ACHN (cell line): ENCODE measurements at places on chromosomes 6 and 20.

GRCh38 chr20:9514072-9514460 is 324 bp upstream of the LAMP5 start:
- DNase-seq: no peak

DNA sequence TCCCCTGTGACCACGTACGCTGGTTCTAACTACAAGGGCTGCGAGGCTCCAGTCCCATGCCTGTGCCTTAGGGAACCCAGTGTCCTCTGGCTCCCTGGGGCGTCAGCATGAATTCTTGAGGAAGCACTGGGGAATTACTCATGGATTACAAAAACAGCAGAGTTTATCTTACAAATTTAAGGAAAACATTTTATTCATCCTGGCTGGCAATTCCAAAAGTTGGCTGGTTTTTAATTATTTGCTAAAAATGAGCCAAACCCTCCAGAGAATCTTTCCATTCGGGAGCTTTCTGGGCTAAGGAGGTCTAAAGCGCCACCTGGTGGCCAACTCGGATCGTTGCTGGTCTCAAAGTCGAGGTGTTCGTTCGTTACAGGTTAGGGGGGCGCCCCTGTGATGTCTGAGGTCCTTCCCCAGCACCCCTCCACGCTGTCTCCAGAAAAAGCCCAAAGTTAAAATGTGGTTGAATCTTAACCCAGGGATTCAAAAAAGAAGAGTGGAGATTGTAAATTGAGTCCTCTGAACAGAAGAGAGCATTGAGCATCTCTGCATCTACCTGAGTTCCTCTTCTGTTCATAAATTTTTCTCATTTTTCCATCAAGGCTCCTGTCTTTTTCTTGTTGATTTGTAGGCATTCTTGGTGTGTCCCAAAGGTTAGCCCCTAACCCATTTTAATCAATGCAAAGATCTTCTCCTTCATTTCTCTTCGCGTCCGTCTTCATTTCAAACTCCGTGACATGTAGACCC is 99.4 kb downstream of the BFSP1 start:
- peak; percentile 33 for DNase-seq

GRCh38 chr20:44941120-44941691 is 19.0 kb downstream of the TOMM34 start:
- no peak for DNase-seq

GRCh38 chr20:51425347-51426106 is 117.0 kb downstream of the NFATC2 start:
- no peak for DNase-seq

DNA sequence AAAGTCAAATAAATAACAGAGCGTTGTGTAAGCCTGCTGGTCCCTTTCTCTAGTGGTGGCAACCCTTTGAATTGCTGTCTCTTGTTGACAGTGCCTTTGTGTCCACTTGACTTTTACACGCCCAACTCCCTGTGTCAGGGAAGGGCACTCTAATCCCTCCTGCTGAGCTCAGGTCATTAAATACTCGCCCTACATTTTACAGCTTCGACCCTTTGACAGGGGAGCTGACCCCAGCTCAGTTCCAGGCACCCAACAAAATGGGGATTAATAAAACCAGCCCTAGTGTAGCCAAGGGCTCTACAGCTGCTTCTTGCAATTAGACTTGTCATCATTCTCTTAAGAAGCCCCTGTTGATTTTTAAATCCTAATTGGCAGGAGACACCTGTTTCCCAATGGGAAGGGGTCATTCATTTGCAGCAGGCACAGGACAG is 308.2 kb downstream of the EYA4 start:
- DNase-seq: no peak

DNA sequence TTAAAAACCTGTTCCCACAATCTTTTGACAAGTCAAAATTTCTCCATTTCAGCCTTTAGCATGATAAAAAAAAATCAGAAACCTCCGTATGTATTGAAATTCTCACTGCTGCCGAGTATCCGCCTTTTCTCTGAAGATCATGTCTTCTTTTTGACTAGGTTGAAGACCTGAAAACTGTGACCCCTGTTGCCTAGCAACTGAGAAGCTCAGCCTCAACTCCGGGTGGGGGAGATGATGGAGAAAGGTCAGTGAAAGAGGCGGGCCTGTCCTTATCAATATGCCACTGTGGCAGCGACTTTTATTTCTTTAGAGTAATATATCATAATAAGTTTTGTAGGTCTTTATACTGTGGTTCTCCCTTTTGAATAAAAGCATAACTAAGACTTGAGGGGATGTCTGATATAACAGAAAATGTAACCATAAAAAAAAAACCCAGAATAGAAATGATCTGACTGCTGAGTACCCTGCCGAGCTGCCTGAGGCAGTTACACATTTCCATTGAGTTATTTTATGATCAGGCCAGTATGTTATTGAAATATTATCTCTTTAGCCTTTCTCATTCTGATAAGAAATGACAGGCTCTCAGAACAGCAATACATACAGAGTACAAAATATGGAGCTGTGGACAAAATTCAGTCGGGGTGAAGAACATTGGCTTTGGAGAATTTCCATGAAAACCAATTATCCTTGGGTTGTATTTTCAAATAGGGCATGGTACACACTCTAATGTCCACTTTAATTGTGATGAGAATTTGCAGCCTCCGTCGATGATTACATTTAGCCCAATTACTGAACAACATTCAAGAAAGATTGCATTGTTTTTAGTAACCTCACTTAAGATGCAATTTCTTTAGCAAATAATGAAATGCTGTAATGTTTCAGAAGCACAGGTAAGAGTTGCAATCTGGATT is 136.7 kb upstream of the EEF1E1 start:
- DNase-seq: no peak

DNA sequence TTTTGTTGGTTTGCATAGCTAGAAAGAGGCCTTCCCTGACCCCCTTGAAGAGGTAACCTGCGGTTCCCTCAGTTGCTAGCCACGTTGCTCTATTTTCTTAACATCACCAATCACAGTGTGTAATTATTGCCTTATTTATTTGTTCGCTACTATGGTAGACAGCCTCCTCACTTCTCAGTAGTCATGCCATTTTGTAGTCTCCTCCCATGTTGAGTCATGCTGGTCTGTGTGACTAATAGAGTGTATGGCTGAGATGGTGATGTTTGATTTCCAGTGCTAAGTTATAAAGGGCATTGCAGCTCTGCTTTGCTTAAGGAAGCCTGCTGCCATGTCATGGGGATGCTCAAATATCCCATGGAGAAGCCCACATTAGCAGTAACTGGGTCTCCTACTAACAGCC is 236.6 kb upstream of the CHD6 start:
- peak; percentile 33 for DNase-seq

DNA sequence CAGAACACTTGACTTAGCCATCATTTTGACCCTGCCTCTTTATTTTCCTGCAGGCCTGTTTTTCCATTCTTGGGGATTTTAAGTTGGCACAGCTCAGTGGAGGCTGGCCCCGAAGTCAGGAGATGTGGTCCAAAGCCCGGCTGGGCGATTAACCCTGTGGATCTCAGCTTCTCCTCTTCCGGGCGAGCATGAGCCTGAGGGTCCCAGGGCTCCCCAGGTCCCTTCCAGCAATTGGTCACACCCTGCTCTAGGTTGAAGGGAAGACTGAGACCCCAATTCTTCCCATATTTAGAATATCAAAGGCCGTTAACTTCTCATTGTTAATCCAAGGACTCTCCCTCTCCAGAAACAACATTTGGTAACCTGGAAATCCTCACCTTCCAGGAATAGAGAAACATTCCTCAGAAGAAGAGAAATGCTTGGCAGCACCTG is 2.3 kb downstream of the THBS2 start:
- no peak for DNase-seq

- DNase-seq: no peak
Measured at GRCh38 chr6:137738931-137739504, 128.0 kb upstream of the TNFAIP3 start.

GRCh38 chr20:20713244-20713765 is 861 bp upstream of the RALGAPA2 start:
- DNase-seq: no peak

DNA sequence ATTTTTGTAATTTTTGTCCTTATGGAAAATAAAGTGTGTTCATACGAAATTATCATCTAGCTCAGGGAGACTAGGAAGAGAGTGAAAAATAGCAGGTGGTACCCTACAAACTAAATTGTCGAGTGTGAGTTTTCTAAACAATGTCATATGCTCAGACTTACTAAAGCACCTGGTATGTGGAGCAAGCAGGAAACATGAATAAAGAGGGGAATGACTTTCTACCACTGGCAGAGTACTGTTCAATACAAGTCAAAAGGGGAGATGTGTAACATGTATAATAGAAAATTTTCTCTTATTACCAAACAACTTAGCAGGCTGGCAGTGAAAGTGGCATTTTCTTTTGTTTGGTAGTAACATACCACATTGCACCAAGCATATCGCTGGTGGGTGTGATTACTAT is 36.1 kb downstream of the CTNNBL1 start:
- no peak for DNase-seq

GRCh38 chr20:46111028-46111835 is 6.9 kb upstream of the CD40 start:
- no peak for DNase-seq

DNA sequence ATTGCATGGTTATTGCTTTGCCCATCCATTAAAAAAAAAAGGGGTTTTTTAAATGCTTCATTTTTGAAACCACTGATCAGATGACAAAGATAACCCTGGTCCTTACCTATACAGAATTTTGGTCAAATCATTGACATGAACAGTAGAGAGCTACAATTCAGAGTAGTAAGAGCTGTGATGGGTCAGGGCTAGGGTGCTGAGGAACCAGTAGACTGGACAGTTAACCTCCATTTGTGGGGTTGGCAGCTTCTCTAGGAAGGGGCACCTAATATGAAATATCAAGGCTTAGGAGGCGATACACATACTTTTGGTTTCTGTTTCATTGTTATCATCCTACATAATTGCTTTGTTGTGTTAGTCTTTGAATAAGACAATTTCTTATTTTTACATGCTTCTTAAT is 55.1 kb downstream of the ORC3 start:
- DNase-seq: no peak

DNA sequence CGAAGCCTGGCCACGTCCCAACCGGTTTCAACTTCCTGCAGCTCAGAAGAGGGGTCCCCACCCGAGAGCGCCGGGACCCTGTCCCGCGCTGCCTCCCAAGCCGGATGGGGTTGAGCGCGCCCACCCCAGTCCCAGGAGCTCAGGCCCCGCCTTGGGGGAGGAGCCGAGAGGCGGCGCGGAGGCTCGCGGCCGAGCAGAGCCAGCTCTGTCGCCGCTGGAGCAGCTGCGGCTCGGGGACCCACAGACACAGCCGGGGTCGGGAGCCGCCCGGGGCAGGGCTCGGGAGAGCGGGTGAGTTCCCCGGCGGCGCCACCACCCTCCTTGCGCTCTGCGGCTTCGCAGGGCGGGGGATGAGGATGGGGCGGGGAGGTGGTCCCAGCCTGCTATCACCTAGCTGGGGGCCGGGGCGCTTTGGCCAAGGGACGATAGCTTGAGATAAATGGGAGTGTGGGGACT is at the start of gene PPP1R16B:
TSS of gene PPP1R16B (plus strand) at position 196 of the 456 bp plus-strand sequence. CDS start 30,229 bp downstream, outside the sequence.
- no peak for DNase-seq

- DNase-seq: no peak
Measured at GRCh38 chr20:44516491-44516890, 5.4 kb downstream of the SERINC3 start.

GRCh38 chr6:150286912-150287311 is 81.9 kb upstream of the IYD start:
- DNase-seq: no peak

DNA sequence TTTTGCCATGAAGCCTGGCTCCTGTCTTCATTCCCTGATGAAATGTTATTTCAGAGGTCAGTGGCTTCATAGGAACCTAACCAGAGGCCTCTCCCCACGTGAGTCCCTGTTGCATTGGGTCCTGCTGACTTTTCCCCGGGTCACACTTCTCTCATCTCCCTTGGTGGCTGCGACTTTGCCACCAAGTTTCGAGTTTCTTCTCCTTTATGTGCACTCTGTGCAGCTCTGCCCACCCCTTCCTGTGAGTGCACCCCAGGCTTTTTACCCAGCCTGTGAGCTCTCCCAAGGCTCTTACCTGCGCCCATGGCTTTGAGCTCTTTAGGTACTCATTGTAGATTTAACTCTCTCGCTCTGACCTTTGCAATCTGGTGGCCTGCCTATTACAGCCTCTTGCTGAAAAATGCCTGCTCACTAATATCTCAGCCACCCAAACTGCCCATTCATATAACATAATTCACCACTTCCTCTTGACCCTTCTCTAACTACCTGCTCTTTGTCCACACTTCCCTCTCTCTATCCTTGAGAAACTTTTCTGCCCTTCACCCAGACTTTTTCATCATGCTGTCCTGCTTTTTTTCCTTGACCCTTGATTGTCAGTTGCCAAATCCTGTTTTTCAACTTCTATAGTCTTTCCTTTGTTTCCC is 105.9 kb downstream of the SASH1 start:
- no peak for DNase-seq

DNA sequence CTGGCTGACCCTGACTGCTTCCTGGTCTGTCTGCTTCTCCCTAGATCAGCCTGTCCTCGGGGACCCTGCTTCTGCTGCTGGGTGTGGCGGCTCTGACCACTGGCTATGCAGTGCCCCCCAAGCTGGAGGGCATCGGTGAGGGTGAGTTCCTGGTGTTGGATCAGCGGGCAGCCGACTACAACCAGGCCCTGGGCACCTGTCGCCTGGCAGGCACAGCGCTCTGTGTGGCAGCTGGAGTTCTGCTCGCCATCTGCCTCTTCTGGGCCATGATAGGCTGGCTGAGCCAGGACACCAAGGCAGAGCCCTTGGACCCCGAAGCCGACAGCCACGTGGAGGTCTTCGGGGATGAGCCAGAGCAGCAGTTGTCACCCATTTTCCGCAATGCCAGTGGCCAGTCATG is 6.3 kb downstream of the NRSN2 start:
- DNase-seq: no peak

DNA sequence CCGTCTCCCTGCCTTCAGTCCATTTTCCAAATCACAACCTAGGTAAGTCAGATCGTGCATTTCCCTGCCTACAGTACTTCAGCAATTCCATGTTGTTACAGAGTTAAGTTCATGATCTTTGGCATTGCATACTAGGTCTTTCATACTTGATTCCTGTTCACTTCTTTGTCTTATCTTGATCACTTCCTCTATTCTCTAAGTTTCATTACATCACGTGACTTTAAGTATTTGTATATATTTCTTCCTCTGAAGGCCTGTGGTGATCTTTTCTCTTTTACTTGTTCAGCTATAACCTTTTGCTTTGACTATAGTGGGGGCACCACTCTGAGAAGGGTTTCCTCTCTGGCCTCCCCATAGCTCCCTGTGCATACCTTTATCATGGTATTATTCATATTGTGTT is 100.2 kb downstream of the TRMT11 start:
- no peak for DNase-seq

DNA sequence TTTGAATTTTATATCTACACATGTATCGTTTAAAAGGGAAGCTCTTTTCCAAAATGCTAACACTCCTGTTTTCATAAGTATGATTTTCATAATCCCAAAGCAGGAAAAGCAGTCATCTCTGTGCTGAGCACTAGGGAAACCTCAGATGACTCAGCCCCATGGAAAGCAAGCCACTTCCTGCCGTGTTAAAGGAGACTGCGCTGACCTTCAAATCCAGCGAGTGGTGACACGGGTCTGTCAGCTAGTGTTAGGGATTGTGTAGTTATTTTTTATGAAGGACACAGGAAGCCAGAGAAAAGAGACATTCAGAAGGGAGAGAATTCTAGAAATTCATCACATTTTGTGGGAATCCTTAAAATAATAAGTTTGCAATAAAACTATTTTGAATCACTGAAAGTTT is 57.0 kb upstream of the CD93 start:
- peak; percentile 64 for DNase-seq

GRCh38 chr6:30880698-30881252 is 3.5 kb upstream of the DDR1 start:
- no peak for DNase-seq

- DNase-seq: no peak
Measured at GRCh38 chr6:25239059-25239458, 40.1 kb upstream of the CARMIL1 start.

- DNase-seq: peak; percentile 95
Measured at GRCh38 chr20:51456511-51457509, 85.7 kb downstream of the NFATC2 start.
